ENCODE measurements at places on chromosomes 6 and 20.

DNA sequence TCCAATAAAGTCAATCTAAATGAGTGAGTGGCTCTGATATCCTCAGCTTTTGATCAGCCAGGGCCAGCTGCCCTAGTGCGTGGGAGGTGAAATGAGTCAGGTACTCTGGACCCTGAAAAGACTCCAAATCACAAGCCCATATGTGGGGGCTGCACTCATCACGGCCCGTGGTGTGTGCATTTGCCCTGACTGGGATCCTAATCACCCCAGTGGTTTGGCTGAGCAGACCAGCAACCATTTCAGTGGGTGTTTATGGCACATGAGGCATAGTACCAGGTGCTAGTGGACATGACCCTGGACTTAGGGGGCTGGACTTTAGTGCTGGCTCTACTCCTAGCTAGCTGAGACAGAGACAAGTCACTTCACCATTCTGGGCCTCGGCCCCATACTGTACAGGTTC lies 39.4 kb downstream of the SCML4 start:
- no peak for DNase-seq

DNA sequence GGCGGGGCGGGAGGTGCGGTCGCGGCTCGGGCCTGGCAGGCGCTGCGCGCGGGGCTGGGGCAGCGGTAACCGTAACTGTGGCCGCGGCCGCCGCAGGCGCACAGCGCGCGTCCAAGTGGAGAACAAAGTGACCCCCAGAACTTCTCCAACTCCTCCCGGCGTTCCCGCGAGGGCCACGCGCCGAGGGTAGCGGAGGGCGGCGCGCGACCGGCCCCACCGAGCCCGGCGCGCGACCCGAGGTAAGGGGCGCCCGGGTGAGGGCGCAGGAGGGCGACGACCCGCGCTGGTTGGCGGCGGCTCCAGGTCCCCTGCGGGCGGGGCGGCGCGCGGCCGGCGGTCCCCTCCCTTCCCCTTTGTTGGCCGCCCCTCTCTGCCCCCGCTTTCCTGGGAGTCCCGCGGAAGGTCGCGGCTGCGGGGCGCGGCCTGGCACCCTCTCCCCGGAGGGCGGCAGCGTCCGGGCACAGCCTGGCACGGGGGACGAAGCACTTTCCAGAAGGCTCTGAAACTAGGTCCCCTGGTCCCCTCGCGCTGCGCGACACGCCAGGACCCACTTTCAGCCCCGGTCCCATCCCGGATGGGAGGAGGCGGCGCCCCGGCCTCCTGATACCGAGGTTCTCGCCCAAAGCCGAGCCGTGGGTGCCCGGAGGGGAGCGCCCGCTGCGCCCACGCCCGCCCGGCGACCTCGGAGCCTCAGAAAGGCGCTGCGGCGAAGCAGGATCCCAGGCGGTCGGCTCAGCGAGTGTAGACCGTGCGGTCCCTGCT lies at the start of gene TIAM2:
Gene TIAM2 (plus strand): TSS at position 62 of the 762 bp plus-strand sequence. CDS start 133,909 bp downstream, outside the sequence.
- no peak for DNase-seq

DNA sequence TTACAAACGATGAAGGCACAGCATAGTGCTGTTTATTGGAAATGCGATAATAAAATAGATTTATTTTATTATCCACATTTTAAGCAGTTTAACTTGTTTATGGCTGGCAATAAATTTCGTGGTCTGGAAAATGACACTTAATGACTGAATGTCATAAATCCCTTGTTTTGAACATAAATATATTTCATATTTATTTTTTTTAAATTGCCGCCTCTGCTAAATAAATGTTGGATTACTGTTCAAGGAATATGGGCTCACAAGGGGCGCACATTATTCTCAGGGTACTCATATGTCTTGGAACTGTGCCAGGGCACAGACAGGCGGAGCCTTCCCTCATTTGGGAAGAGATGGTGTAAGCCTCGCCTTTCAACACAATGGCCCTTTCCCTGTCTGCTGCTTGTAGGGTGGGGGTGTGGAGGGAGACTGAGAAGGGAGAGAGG lies 134.3 kb downstream of the PXDC1 start:
- no peak for DNase-seq

DNA sequence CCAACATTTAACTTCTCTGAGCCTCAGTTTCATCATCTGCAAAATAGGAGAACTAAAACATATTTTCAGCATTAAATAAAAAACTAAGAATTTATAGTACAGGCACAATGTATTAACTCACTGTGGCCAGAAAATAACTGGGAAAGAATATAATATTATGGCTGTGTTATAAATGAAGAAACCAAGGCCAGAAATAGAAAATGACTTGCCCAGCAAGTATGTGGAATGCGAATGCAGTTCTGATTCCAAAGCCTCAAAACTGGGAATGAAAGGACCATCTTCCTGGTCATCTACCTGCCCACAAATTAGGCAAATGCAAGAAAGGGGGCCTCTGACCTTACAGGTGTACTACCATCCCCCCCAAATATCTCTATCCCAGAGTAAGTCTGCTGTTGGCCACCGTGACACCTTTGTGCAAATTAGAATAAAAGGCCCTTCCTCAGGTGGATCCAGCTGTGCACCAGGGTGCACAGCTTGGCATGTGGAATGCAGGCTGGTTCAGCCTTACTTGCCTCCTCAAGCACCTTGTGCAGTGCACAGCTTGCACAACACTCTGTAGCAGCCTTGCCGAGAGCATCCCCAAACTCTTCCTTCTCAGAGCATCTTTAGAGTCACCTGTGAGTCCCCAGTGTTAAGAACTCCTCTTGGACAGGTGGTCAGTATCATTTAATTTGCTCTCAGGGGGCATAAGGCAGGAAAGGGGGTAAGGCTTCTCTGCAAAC lies 4.4 kb downstream of the SLC13A3 start:
- DNase-seq, result no peak

GRCh38 chr6:57224769-57225515 lies 2.8 kb upstream of the RAB23 start:
- DNase-seq, result no peak

DNA sequence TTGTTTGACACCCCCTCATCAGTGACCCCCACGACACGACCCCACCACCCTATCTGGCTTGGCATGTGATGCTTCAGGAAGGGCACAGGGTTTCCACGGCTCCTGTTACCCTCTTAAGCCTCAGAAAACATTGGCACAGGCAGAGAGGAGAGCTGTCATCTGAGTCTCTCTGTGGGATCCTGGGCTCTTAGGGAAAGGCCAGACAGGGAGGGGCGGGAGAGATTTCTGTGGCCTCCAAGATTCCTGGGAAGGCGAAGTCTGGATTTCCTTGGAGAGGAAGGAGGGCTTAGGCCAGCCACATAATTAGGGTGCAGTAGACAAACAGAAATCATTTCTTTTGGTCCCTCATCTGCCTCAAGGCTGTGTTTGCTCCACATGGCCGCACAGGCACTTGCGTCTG lies 191.6 kb upstream of the SNX9 start:
- no peak for DNase-seq

- no peak for DNase-seq
Observed at GRCh38 chr6:70849348-70850069, 107.4 kb downstream of the B3GAT2 start.

DNA sequence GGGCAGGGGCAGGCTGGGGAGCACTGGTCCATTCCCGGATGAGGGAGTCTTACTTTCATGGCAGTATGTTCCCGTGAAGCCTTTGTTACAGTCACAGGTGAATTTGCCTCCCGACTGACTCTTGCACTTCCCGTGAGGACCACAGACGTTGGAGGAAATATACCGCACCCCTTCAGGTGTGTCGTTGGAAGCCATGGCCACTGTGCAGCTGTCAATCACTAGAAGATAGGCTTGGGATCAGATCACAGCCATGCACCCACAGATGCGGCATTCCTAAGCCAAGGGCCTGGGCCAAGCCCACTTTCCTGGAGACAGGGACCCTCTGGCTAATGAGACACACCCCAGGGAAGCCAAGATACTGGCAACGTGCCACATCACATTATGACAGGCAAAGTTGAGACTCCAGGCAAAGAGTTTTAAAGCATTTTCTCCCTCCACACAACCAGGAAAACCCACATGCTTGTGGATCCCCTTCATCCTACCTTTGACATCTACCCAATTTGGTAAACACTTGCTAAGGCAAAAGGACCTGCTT lies 26.8 kb downstream of the JAG1 start:
- no peak for DNase-seq

DNA sequence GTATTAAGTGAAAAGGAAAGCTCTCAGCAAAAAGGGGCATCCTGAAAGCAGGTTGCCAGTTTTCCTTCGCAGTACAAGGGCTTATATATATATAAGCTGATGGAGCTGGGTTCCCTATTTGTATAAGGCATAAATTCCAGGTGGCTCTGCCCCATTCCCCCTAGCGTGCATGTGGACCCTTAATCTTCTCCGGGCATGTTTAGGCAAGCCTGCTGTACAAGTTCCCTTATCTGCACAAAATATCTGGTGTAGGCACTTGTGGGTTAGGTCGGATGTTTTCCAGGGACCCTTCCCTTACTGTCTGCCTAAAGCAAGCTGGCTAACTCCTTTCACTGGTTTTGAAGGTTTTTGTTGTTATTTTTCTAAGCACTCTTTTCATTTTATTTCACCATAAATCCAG lies 140.7 kb downstream of the FUT9 start:
- DNase-seq, result no peak

GRCh38 chr20:3167738-3168078 lies 5.6 kb downstream of the LZTS3 start:
- no peak for DNase-seq

- DNase-seq, result no peak
Observed at GRCh38 chr6:84638286-84638685, 126.1 kb downstream of the TBX18 start.

DNA sequence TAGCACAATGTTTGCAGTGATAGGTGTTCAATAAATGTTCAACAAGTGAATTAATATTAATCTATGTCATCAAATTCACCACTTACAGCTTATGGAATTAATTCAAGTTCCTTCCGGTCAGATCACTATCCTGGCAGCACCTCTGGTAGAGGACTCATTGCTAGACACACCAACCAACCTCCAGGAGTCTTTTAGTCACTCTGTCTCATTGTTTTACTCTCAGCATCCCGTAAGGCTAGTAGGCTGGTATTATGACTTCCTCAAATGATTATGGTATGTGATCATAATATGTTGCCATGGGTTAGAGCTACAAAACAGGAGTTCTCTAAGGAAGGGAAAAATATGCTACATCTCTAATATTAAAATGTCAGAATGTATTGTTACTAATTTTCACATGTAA lies 21.7 kb upstream of the MMS22L start:
- DNase-seq, result no peak

GRCh38 chr6:130836055-130836640 lies 8.9 kb downstream of the SMLR1 start:
- DNase-seq, result no peak

GRCh38 chr20:59361411-59361810 lies 61.0 kb downstream of the EDN3 start:
- DNase-seq, result no peak

- no peak for DNase-seq
Observed at GRCh38 chr20:37504404-37505096, 16.5 kb upstream of the NNAT start.

- DNase-seq, result no peak
Observed at GRCh38 chr6:25503686-25504085, 148.3 kb upstream of the SCGN start.

- DNase-seq, result no peak
Observed at GRCh38 chr20:63160641-63161175, 55.2 kb downstream of the YTHDF1 start.

DNA sequence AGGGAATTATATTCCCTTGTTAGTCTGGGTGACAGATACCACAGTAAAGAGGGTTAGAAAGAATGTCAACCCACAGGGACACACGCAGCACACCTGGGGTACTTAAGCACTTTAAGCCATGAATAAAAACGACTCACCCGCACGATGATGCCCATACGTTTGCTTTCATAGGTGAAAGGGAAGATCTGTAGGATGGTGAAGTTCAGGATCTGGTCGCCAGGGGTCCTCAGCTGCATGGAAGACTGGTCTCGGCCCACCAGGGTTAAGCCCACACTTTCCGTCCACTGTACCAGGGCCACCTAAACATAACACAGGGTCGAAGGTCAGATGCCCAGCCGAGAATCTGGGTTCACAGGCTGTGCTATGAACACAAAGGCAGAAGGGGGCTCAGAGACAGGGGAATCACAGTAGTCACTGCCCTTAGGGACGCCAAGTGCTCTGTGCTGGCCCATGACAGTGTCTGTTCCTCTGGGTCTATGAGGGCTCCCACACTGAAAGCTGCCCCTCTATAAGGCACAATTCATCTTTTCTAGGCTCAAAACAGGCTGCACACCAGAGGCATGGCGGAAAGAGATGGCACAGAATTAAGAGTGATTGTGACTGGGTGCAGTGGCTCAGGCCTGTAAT lies 96.8 kb upstream of the NFATC2 start:
- peak; percentile 81 for DNase-seq

DNA sequence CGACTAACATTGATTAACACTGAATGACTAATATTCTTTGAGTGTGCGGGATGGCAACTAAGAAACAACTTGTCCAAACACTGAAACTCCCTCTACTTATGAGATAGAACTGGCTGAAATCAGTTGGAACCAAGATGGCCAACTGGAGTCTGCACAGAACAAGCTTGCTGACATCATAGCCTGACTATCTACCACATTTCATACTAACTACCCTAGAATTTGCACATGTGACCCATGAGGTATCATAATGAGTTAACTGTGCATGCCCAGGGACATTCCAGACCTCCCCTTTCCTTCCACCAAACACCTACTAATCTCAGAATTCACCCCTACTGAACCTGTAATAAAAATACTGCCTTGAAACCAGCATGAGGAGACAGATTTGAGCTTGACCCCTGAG lies 43.2 kb downstream of the PHIP start:
- DNase-seq, result no peak

DNA sequence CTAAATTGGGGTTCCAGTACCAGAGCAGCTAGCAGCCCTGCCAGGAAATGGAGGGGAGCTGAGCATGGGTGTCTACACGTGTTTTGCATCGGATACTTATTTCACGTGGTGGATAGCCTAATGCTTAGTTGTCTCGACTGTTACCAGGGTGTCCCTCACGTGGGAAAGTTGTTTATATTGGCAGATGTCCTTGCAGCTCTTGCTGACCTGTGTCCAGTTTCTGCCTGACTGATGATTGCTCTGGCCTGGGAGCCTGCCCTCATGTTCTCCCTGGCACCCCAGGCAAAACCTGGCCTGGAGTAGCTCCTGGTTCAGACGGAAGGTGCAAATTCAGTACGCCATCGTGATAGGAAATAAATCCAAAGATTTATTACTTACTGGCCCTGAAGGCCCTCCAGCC lies 11.8 kb upstream of the FERMT1 start:
- DNase-seq, result no peak

- no peak for DNase-seq
Observed at GRCh38 chr6:139175389-139175948, 40.6 kb downstream of the HECA start.

- DNase-seq, result no peak
Observed at GRCh38 chr6:155549028-155549798, 93.6 kb upstream of the NOX3 start.

DNA sequence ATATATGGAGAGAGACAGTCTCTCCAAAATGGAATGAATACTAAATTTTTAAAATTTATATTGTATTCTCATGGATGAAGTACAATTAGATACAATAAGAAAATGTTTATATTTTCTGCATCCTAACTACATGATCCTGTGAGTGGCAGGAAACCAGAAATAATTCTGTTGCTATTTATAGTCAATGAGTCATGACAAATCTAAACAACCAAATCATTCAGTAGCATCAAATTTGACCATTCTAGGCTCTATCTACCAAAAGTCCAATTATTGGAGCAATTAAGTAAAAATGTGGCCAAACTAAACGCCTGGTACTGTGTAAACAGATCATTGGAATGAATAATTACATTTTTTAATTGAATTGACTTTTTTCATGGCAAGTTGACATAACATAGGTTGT lies 959.8 kb downstream of the EPHA7 start:
- DNase-seq, result no peak

- DNase-seq, result no peak
Observed at GRCh38 chr6:110392727-110393126, 22.6 kb downstream of the DDO start.
